ENCODE measurements at places on chromosomes 4 and X.
A peak's percentile ranks its signal among the peaks of the same experiment; 100 is the strongest.

DNA sequence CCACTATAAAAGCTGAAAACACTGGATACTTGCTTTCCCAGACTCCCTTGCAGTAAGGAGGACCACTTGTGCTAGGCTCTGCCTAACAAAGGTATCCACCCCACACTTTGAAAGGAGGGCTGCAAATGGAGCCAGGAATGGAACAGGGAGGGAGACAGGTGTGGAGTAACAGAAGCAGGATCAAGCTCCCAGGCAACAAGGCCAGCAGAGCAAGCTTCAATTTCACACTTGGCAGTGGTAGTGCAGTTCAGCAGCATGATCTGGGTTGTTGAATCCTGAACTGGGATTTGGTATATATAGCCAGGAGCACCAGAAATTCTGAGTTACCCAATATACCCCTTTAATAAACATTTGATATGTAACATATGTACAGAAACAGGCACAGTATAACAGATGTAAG, 9.8 kb downstream of the LAMP2 start:
- no peak for DNase-seq

- no peak for DNase-seq
These were observed 43.0 kb downstream of the PDHA1 start for GRCh38 chrX:19386679-19387078.

DNA sequence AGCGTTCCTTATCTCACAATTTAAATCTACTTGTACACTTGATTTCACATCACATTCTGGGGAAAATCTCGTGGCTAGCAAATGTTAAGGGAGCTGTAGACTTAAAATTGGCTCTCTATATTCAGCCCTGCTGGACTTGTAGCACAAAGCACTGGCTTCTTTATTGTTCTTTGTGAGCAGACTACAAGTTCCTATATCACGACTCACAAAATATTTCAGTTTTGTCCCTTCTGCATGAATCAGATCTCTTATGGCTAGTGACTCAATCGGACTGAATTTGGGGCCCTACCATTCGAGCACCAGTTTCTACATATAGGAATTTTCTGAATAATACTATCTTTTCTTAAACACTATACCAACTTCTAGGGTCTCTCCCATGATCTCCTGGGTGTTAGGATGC, 390.1 kb downstream of the ADAM29 start:
- DNase-seq = no peak

- no peak for DNase-seq
These were observed 46.8 kb upstream of the BCOR start for GRCh38 chrX:40144576-40144975.

DNA sequence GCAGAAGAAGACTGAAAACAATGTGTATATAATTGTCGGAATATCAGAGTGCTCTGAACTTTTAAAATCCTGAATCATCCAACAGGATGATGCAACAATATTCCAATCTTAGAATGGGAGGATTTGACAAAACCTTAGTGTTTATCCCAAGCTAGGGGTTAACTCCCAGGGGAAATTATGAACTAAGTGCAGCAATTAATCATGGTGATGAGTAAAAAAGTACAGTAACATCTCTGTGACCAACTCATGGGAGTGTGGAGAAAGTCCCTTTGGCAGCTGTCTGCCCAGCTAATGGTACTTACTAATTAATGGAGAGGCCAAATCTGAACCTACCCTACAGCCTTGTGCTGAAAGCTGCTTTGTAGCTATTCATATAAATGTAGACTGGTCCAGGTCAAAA, 257.6 kb upstream of the DDX53 start:
- peak; percentile 64 for DNase-seq

GRCh38 chr4:158605393-158605792, 66.3 kb downstream of the C4orf46 start:
- no peak for DNase-seq

DNA sequence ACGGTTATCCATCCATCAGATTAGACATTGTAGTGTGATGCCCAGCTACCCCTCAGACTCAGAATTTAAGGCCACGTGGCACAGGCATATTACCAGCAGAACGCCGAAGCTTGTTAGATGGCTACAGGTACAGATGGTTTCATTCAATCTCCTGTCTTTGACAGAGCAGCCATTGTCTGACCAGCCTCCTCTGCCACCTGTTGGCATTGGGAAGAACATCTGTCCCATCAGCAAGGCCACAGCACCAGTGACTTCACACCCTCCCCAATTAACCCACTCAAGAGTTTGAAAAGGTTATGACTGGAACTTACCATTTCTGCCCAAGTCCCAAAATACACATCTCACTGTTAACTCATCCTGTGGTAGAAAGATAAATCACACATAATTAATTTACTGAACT, 22.0 kb upstream of the PHKA2 start:
- DNase-seq = no peak

GRCh38 chr4:10746371-10747171, 62.0 kb upstream of the CLNK start:
- DNase-seq = no peak

Measured in fibroblast of gingiva (primary cell).